GM23248 (cell line): ENCODE measurements at places on chromosomes 1 and 21.

DNA sequence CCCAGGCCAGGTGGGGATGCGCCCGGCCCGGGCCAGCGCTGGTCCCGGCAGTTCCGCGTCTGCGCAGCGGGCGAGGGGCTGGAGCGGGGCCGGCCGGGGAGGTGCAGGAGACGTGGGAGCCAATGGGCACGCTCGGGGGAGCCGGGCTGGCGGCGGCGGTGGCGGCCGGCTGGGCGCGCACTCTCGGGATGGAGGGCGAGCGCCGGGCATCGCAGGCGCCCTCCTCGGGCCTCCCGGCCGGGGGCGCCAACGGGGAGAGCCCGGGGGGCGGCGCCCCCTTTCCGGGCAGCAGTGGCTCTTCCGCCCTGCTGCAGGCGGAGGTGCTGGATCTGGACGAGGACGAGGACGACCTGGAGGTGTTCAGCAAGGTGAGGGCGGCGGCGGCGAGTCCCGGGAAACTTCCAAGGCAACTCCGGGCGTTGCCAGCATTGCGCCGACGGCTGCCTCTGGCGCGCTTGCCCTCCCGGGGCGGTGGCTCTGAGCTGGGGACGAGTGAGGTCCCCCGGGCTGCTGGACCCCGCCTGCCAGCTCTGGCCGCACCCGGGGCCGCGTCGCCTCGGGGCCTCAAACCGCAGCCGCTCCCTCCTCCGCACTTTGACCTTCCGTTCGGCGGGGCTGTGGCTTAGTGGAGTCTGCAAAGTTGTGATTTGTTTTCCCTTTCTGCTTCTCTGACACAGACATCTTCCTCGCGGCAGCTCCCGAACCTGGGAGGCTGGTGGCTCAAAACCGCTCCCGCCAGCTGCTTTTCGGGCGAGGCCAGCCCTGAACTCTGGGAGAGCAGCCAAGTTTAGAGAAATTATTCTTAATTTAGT, at the start of gene SNX7:
Gene SNX7, plus strand, starts transcription at position 178 of the 812 bp plus-strand sequence. Its CDS starts 11 bp downstream, at position 189.
- DNase-seq = peak; percentile 91

DNA sequence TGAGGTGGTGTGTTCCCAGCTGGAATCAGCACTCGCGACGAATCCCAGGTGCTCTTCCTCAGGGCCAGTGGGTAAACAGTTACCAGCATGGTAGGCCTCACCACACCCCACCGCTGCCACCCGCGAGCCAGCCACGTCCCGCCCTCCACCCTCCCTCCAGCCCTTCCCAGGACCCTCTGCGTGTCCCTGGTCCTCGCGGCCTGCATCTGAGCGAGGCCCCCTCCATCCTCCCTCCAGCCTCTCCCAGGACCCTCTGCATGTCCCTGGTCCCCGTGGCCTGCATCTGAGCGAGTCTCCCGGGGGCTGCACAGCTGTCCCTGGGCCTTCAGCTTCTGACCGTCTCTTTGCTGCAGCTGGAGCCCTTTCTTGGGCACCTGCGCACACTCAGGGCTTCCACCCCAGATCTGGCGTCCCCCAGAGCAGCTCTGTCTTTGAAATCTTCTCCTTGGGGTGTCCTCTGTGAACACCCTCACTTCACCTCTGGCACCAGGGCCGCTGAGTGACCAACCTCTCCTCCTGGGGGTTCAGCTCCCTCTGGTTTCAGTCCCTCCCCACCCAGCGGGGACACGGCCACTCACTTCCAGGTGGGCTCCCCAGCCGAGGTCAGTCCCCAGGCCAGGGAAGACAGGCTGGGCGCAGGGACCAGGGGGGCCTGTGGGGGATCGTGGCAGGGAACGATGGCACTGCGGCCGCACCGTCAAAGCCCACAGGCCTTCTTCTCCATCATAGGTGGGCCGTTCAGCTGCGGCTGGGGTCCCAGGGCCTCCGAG, 57.8 kb upstream of the COL6A2 start:
- no peak for DNase-seq

DNA sequence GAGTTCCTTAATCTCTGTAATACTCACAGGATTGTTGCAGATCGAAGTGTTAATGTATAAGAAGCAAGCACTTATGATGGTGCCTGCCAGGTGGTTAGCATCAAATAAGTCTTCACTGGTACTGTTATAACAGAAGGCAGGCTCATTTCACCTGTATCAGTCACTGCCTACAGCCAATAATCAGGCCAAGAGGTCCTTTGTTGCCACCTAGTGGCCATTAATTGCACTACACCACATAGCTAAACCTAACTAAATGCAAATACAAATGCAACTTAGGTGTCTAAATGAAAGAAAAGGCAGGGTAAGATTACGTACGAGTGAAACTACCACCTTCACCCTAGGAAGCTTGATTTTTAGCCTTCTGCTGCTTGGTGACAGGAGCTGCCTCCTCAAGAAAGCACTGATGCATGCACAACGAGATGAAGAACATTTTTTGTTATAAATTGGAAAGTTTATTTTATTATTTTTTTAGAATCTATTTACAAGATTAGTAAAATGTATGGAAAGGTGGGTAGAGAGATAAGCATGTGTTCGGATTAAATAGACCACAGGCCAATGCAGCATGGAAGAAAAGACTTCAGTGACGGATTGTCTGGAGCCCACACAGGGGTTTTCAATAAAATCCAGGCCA, 334.8 kb upstream of the CAMK1G start:
- peak; percentile 51 for DNase-seq

DNA sequence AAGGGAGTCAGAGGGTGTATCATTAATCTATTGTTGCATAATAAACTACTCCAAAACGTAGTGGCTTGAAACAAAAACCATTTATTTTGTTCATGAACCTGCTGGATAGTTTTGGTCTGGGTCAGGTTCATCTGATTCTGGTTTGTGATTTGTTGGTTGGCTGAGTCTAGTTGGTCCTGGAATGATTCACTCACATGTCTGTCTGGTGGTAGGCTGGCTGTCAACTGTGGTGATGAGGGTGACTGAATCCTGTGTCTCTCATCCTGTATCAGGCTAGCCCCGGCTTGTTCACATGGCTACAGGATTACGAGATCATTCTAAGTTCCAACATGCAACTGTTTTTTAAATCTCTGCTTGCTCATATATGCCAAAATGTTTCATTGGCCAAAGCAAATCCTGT, 22.5 kb upstream of the SIKE1 start:
- peak; percentile 3 for DNase-seq

GRCh38 chr1:109930252-109930993, 19.8 kb downstream of the CSF1 start:
- no peak for DNase-seq

DNA sequence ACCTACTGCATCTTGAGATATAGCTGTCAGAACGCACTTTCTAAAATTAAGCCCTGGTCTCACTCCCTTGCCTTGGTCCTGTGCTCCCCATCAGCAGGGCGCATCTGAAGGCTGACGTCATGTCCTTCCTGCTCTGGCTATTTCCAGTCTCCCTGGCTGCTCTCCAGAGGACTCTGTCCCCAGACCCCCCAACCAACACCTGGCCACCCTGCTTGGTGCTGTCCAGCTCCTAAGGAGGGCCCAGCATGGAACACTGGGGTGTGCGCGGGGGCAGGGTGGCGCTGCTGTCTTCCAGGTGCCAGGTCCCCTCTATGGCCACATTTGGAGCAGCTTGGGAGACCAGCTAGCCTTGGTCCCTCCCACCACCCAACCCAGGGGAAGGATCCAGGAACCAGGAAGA, 8.3 kb downstream of the TNNT2 start:
- no peak for DNase-seq

- DNase-seq = no peak
Observed at GRCh38 chr1:225660544-225660946, 7.6 kb upstream of the ENAH start.

DNA sequence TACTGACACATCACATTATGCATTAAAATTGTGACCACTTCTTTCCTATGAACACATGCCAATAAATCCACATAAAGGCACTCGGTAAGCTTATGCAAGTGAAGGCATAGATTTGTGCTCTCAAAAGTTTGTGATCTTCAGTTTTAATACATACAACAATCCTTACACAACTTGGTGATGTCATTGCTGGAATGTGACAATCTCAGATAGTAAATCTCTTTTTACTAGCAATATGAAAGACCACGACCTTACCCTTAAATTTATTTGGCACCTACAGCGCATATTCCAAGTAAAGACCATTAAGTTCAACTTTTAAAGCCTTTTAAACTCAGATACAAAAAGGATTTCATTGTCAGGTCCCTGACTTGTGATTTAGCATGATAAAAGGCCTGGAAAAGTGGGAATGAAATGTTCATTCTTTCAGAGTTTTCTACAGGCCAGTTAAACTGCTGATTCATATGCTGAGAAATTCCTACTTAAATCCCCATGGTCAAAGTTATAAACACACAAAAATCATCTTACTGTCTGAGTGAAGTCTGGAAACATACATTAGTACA, 157.4 kb downstream of the SIPA1L2 start:
- peak; percentile 71 for DNase-seq

GRCh38 chr21:46413365-46413696, 45.4 kb upstream of the DIP2A start:
- no peak for DNase-seq
